ENCODE measurements at places on chromosomes 5 and 9.

- DNase-seq: no peak
Measured at GRCh38 chr9:35974800-35975199, 16.8 kb upstream of the OR2S2 start.

- DNase-seq: no peak
Measured at GRCh38 chr9:84828046-84828445, 158.5 kb downstream of the NTRK2 start.

DNA sequence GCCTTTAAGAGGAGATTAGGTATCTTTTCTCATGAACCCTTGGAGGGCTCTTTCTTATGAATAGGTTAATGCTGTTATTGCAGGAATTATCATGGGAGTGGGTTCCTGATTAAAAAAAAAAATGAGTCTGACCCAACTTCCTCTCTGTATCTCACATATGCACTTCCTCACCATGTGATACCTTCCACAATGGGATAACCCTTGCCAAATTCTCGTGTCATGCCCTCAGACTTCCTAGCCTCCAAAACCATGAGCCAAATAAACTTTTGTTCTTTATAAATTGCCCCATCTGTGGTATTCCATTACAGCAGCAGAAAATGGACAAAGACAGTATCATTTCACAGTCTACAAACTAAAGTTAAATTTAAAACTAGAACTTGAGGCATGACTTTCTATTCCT is 1.0 kb downstream of the OR1B1 start:
- DNase-seq: no peak

- no peak for DNase-seq
Measured at GRCh38 chr9:88826771-88827181, 164.5 kb upstream of the S1PR3 start.

- DNase-seq: no peak
Measured at GRCh38 chr5:172777881-172778814, 7.2 kb upstream of the DUSP1 start.

- no peak for DNase-seq
Measured at GRCh38 chr9:7315116-7315515, 484.5 kb downstream of the DMAC1 start.

- no peak for DNase-seq
Measured at GRCh38 chr5:81067406-81067805, 107.2 kb downstream of the RASGRF2 start.

DNA sequence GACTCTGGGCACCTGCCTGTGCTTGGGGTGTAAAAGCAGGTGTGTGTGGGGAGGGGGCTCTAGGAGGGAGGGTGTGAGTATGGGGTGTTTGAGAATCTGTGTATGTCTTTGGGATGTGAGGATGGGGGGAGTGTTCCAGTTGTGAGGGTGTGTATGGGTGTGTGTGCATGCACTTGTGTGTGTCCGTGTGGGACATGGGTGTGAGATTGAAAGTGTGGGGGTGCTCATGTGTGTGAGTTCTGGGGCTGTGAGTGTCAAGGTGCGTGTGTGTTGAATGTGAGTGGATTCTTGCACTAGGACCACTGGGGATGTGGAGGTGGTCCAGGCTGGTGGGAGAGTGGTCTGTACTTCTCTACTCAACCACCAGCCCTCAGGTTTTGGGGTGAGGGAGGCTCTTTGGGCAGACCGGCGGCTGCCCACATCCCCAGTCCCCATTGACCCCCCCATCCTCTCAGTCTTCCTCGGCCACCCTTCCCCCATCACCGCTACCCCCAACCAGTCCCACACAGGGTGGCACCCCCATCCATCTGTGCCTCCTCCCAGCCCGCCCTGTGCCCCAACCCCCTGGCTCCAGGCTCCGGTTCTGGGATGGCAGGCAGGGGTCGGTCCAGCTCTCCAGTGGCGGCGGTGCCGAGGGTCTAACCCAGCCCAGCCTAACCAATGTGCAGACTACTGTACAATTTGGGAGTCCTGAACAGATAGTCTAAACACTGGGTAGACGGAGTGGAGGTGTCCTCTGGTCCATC is 31.5 kb downstream of the GOLGA2 start:
- DNase-seq: no peak

DNA sequence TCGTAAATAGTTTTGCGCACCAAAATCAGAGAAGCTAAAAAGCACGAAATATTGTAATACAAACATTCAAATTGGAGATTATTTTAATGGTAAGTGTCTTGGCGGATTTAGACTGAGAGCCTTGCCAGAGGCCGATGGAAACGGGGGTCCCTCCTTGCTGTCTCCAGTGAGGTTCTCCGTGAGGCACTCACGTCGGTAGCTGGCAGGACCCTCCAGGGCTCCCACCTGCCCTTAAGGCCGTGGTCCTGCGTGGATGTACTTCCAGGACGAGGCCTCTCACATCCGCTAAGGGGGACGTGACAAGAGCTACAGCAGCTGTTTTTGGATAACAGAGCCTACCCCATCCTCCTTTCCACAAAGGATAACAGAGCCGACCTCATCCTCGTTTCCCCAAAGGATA is 7.9 kb downstream of the NKD2 start:
- DNase-seq: no peak

DNA sequence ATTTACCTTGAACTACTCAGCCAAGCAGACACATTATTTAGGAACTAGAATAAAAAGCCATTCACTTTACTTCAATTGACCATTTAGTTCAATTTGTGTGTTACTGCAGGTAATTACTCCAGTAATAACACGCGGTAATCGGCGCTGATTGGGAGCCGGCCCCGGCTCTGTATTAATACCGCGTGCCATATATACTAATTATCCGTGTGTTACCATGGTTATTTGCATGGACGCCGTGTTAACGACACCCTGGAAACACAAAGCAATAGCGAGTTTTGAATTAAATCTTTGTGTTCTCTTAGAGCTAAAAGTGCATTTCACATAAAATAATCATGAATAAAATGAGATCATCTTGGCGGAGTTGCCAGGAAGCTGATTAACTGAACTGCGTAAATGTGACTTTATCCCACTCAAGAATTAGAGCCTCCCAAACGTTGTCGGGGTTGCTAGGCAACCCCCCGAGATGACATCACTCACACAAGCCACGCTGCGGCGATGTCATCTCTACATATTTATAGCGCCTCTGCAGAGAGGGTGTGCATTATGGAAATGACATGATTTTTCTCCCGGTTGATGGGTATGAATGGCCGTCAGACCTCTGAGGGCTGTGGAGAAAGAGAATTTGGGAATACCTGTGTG is 41.4 kb upstream of the RNU6ATAC start:
- DNase-seq: no peak
